Left colon (tissue), 2 donors: ENCODE measurements at places on chromosomes 16 and 17.

- no peak for DNase-seq
Measured at GRCh38 chr16:88341551-88342290, 41.0 kb upstream of the ZNF469 start.

- no peak for DNase-seq
Measured at GRCh38 chr17:78912082-78912481, 9.1 kb upstream of the CEP295NL start.

- DNase-seq: no peak
Measured at GRCh38 chr16:27798241-27798640, 248.3 kb downstream of the KATNIP start.

DNA sequence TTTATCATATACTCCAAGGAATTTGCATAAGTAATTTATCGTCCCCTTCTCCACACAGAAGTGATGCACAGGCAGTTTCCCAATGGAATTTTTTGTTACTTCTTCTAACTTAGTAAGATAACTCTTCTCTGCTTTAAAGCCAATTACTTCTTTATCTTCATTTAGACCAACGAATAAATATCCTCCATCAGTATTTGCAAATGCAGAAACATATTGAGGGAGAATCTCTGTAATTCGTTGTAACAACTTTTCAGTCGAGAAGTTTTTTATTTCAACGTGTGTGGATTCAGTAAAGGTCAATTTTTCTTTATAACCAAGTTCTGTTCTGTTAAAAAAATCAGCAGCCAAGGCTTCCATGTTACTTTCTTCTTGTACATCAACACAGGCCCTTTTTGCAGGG, 30.7 kb upstream of the SLFN13 start:
- DNase-seq: no peak

GRCh38 chr17:8406174-8406573, 8.5 kb upstream of the RNF222 start:
- no peak for DNase-seq

GRCh38 chr16:72179204-72179970, 7.4 kb upstream of the PMFBP1 start:
- no peak for DNase-seq

- DNase-seq: no peak
Measured at GRCh38 chr16:2478279-2478678, 3.4 kb downstream of the TBC1D24 start.

DNA sequence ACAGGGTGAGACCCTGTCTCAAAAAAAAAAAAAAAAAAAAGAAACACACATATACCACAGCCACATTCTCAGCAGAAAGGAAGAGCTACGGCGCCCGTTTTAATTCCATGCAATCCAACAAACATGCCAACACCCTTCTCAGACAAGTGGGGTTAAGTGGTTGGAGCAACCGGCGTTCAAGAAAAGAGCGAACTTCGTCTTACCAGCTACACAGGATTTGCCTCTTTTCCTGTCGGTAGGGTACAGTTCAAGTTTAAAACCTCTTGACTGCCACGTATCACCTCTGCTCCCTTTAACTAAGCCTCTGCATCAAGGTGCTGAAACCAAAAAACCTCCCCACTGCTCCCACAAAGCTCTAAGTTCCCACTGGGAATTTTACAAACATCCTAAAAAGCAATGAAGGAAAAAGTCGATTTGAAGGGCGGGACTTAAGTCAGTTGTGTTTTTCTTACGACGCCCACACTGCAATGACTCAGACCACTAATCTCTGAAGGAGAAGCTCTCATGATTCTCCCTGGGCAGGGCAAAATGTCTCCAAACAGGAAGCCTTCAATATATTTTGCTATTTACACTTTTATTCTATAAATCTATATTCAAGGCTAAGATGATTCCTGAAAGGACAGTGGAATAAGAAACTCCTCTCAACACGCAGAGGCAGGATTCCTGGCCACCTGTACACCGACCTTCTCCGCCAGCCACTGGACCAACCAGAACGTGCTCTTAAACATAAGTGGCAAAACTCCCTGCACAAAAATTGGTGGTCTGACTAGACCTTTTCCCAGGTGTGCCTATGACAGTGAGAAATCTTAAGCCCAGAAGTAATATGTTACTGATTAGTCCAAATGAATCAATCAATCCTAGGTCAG, 18.8 kb downstream of the SRP68 start:
- no peak for DNase-seq

DNA sequence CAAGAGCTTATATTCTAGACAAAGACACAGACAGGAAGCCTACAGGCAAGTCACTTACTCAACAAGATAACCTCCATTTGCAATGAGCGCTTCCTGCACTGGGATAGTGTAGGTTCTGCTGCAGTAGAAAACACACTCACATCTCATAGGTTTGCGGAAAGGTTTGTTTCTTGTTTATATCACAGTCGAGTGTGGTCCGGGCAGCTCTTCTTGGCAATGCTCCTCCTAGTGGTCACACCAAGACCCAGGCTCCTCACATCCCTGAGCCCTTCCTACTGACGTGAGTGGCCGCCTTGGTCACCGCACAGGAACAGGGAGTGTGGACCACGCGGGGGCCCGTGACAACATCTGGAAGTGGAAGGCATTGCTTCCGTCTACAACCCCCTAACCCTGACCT, 48.0 kb upstream of the RBFOX3 start:
- no peak for DNase-seq

- no peak for DNase-seq
Measured at GRCh38 chr17:9937241-9937761, 32.2 kb upstream of the RCVRN start.

DNA sequence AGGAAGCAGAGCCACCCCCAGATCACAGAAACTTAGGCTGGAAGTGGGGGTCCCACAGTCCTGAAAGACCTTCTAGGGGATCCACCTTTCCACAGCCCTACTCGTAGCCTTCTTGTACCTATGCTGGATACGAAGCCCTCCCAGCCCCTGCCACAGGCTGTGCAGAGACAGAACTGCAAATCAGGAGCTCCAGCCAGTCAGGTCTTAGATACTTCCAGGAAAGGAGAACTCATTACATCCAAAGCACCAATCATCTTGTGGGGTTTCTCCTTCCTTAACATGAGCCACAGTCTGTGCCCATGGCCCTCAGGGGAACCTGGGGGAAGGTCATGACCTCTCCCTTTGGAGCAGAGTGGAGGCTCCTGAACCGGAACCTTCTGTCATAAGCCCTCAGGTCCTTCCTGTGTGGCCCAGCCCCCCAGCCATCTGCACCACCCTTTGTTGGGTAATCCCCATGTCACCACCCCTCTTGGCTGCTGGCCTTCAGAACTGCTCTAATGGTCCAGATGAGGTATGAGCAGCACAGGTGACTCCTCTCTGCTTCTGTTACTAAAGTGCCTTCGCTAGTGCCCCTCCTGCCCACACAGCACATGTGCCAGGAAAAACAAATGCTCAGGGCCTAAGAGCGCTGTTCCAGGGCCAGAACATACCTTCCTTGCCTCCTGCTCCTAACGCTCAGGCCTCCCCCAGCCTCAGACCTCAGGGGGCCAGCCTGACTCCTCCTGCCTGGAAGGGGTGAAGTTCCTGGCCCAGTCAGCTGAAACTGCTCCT, 14.6 kb downstream of the SRCIN1 start:
- no peak for DNase-seq

GRCh38 chr17:41251261-41251660, 1.8 kb downstream of the KRTAP9-4 start:
- no peak for DNase-seq

DNA sequence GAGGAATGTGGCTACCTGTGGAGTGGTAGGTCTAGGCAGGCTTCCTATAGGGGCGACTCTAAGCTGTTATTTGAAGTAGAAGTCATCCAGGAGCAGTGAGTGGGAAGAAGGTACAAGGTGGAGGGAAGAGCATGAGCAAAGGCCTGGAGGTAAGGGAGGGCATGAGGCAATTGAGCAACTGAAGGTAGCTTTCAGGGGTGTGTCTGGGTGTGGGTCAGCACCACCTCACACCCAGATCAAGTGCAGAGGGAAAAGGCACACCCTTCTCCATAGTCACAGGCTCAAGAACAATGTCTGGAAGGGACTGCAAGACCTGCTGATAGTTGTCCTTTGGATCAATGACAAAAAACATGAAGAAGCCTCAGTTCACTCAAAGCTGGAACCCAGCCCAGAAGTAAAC, 46.5 kb upstream of the IRX6 start:
- no peak for DNase-seq

DNA sequence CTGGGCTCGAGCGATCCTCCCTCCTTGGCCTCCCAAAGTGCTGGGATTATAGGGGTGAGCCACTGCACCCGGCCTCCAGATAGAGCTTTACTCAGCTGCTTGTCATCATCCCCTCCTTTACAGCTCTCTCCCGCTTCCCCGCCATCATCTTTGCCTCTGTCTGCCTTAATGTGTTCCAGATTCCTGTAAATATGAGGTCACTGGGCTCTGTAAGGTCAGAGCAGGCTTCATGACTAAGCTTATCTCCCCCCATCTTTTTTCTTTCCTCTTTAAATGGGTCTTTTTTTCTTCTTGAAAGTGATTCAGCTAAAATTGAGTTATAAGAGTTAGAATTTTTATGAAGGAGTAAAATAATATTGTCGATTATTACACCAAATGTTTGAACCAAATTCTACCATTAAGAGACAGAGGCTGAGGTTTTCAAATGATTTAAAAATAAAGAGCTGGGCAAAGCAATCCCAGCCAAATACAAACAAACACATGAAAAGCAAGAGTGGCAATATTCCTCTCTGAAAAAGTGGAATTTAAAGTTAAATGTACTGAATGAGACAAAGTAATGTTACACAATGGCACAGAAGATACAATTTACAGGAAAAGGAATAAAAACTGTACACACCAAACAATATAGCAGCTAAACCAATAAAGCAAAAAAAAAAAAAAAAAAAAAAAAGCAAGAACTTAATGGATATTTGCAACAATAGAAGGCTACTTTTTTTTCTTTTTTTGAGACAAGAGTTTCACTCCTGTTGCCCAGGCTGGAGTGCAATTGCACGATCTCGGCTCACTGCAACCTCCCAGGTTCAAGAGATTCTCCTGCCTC, 62.1 kb downstream of the CRISPLD2 start:
- DNase-seq: no peak

- no peak for DNase-seq
Measured at GRCh38 chr17:78252701-78253635, 21.5 kb downstream of the TMEM235 start.

- no peak for DNase-seq
Measured at GRCh38 chr17:42270170-42270535, 6.0 kb downstream of the STAT5B start.

GRCh38 chr16:48146710-48147109, 9.1 kb downstream of the ABCC12 start:
- no peak for DNase-seq

DNA sequence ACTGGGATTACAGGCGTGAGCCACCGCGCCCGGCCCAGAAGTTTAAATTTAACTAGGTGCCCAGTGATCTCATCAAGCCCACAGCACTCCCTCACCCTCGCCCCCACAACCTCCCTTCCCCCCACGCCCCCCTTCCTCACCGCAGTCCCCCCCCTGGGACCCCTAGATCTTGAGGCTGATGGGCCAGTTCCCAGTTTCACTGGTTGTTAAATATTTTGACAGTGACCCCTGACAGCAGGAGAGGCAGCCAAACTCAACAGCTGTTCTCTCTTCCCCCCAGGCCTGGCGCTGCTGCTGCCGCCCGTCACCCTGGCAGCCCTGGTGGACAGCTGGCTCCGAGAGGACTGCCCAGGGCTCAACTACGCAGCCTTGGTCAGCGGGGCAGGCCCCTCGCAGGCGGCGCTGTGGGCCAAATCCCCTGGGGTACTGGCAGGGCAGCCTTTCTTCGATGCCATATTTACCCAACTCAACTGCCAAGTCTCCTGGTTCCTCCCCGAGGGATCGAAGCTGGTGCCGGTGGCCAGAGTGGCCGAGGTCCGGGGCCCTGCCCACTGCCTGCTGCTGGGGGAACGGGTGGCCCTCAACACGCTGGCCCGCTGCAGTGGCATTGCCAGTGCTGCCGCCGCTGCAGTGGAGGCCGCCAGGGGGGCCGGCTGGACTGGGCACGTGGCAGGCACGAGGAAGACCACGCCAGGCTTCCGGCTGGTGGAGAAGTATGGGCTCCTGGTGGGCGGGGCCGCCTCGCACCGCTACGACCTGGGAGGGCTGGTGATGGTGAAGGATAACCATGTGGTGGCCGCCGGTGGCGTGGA, 15.6 kb downstream of the QPRT start:
- DNase-seq: no peak

DNA sequence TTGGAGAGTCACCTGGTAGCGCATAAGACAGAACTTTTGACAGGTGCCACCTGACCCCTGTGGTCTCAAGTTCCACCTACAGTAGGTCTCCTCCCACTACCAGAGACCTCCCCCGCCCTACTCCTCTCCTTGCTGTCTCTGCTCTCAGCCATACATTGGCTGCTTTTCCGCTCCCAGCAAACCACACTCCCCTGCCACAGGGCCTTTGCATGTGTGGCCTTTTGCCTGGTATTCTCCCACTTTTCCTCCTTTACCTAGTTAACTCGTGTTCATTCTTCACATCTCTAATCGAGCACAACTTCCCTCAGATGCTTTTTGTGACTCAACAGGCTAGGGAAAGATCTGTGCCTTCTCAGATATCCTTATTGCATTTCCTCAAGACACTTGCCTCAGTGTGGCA, 218.3 kb upstream of the EEF2KMT start:
- DNase-seq: no peak

DNA sequence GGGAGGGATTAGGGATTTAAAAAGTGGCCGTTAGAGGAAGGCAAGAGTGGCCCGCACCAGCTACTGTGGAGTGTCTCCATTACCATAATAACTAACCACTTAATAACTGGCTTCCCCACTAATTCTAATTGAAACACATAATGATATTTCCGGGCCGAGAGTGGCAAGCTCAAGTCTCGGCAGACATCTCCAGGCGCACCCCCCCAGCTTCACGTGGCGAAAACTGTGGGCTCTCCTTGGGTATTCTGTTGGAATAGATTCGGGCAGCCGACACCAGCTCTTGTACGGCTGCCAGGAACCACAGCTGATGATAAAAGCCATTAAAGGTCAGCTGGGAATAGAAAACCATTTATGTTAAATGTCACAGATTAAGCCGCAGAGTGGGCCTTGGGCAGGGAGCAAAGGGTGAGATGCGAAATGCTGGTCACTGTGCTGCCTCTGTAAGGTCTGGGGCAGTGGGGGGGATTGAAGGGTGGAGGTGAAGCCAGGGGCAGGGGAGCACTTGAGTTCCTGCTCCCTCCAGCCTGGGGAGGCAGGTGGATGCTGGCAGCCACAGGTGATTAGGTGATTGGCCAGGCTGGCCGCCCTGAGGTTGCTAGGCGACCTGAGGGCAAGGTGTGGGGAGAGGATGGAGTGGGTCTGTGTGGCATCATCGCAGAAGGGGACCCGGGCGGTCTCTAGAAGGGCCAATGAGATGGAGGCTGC, 115.6 kb upstream of the SDK2 start:
- DNase-seq: no peak

- no peak for DNase-seq
Measured at GRCh38 chr16:3625911-3626732, 14.7 kb upstream of the SLX4 start.

GRCh38 chr16:59849716-59850115, 1115.6 kb upstream of the GOT2 start:
- DNase-seq: no peak
